ENCODE measurements at places on chromosomes 7 and 10.

GRCh38 chr7:30901856-30902255, 9.8 kb upstream of the AQP1 start:
- DNase-seq = no peak

DNA sequence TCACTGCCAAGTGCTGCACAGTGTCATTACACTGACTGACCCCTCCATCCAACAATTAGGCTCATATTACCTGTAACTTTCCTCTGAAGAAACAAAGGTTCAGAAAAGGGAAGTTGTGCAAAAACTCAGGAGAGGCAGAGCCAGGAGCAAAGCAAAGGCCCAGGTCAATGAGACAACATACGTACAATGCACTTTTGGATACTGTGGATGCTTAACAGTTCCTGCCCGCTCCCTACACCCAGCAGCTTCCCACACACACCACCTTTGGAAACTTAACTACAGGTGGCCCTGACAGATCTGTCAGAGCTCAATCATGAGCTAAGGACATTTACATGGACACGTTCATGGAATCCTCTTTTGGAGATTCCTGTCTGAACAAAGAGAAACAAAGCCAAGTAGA, 515.9 kb downstream of the GRID1 start:
- no peak for DNase-seq

- no peak for DNase-seq
Observed at GRCh38 chr7:135970682-135971365, 6.3 kb downstream of the MTPN start.

GRCh38 chr7:477626-478220, 41.9 kb downstream of the PDGFA start:
- DNase-seq = no peak

- no peak for DNase-seq
Observed at GRCh38 chr7:88545663-88546062, 213.8 kb upstream of the ZNF804B start.

DNA sequence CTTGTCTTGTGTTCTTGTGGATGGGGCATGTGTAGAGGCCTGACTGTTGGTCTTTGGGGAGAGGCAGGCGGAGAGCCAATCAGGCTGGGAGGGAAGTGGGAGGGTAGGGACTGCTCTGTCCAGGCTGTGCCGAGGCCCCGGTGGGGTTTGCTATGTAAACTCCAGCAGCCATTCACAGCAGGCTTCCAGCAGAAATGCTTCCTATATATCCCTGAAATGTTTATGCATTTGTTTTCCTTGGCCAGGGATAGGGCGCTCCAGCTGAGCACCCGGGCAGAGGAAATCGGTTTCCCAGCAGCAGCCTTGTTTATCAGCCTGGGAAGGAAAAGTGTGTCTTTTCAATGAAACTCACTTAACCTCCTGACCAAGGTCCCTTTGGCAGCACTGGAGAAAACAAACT, 18.3 kb upstream of the AQP1 start:
- DNase-seq = no peak

DNA sequence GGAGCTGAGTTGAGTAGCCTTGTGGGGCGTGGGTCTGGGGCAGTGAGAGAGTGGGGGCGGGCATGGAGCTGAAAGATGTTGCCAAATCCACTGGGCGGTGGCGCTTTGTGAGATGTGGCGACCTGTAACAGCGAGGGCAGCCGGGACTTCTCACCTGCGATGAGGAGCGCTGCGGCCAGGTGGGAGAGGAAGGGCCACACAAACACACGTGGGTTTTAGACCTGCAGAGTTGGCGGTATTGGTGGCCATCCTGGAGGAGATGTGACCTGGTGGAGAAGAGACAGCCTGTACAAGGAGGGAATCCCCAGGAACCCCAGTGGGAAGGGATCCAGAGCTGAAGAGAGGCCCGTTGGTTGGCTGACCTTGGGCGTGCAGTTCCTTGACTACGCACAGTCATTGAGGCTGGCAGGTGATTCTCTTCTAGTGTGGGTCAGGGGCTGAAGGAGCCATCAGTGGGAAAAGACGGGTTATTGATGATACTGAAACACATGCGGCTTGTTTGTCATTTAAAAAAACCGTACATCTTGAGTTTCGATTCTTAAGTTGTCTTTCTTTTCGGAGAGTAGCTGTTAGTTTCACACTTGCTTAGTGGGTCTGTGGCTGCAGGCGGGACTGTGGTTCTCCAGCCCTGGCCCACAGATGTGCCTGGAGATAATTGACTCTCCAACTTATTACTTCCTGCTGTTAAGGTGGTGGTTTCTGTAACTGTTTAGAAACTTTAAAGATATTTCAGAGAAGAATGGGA, 2.4 kb downstream of the CHST12 start:
- no peak for DNase-seq

- no peak for DNase-seq
Observed at GRCh38 chr7:139526578-139527544, 3.4 kb downstream of the CLEC2L start.

DNA sequence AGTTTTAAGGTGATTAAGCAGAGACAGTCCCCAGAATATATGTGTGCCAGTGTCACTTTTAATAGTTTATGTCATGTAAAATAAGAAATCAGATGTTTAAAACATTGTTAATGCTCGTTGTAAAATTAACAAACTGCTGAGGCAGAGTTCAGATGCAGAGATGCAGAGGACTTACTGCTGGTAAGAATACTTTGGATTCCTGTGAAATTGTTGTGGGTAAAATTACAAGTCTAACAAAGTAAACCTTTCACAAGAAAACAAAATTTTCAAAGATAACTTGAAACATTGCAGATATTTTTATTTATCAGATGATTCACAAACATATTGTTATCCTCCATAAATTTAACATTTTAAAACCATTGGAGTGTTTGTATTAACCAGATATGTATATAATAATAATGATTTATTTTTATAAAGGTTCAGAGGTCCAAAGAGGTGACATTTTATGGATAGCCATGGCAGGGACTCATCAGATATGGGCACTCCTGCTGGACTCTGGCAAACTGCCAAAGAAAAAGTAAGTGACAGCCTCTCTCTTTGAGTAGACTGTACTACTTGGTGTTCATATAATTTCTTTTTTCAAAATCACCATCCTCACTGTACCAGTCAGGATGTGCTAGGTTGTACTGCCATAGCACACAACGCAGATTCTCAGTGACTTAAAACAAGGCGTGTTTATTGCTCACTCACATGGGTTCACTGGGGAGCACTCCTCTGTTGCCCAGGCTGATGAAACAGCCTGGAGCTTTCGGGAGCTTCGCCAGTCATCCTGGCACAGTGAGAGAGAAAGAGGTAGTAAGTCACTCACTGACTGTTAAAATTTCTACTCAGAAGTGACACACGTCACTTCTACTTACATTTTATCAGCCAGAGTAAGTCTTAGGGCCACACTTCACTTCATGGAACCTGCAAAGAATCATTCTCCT, 43.5 kb downstream of the NHLRC2 start:
- no peak for DNase-seq

DNA sequence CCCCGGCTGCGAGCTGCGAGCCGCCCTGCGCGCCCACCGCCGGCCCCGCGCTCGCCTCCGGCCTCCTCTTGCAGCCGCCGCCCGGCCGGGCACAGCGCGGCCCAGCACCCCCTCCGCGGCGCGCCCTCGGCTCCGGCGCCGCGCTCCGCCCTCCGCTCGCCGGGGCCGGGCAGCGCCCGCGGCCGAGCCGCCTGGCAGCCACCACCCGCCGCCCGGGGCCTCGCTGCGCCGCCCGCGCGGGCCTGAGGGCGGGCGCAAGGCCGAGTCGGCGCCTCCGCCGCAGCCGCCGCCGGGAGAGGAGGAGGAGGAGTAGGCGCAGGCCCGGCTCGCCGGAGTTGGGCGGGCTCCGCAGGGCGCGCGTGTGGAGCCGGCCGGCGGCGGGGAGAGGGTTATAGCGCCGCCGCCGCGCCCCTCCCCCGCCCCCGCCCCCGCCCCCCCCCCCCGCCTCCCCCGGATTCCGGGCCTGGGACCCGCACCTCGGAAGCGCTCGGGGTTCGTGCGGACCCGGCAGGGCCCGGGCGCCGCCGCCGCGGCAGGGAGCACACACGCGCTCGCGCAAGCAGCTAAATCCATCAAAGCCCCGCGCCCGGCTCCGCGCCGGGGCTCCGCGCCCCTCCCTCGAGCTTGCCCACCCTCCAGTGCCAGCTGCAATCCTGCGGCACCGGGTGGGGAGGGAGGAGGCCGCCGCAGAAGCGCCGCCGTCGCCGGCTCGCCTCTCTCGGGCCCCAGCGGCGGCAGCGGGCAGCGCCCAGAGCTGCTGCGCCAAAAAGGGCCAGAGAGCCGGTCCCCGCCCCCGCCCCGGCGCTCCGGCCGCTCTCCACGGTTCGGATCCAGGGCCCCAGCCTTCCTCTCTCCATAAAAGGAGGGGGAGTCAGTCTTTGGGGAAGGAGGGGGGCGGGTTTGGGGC, at the start of gene PDGFA:
Gene PDGFA (minus strand): TSS at position 363 of the 907 bp plus-strand sequence. CDS start 845 bp downstream, outside the sequence.
- no peak for DNase-seq

DNA sequence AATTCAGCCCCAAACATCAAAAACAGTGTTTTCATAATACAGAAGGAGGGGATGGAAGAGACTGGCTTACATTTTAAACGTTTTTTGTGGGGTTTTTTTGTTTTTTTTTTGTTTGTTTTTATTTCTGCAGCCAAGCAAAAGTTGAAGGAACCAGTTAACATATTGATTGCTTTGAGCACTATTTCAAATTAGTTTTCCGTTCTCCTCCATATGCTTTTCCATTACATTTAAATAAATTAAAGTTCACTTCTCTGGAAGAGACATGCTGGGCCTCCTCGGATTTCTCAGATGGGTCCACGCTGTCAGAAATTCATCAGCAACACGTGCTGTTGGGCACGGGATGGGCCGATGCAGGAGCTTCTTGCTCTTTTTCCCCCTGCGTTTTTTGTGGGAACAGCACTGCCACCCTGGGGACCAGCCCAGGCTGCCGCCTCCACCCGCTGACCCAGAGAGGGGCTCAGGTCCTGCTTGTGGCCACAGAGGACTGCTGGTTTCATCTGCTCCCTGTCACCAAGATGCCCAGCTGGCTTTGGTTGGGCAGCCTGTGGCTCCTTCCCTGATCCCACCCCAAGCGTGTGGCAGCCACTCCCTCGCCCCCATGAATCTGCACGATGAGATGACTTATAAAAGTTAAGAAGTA, 67.7 kb upstream of the CHST15 start:
- DNase-seq = no peak

Data from D721Med (cell line).